ENCODE measurements at places on chromosomes 5 and 9.
A peak's percentile ranks its signal among the peaks of the same experiment; 100 is the strongest.

DNA sequence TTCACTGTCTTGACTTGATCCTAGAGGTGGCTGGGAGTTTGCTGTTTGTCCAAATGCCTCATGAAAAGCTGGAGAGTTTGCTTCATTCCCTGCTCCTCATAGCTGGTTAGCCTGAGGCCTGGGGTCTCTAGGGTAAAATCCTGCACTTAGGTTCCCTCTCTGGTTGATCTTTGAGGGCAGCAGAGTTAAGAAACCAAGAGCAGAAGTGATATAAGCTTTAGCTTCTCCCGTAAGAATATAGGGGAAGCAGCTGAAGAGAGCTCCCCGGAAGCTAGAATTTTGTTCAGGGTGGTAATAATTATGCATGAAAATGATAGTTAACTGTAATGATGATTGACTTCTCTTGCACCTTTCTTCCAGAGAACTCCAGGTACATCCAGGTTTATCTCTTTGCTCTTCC lies 1.4 kb downstream of the FAM53C start:
- no peak for DNase-seq

DNA sequence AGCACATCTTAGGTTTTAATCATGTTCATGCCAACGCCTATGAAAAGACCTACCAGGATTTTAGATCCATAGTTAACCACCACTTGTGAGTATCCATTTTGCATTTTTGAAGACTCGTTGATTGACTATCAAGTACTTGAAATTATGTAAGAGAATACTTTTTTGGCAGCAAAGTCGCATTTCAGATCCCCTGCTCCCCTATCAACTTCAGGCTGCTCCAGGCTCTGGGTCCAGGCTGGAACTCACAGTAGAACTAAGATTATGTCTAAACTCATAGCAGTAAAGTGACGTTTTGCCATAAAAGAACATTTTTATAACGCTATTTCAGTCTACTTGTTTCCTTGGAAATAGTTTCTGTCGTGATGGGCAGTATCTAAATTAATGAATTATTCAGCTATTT lies 267.7 kb downstream of the FANCC start:
- no peak for DNase-seq

DNA sequence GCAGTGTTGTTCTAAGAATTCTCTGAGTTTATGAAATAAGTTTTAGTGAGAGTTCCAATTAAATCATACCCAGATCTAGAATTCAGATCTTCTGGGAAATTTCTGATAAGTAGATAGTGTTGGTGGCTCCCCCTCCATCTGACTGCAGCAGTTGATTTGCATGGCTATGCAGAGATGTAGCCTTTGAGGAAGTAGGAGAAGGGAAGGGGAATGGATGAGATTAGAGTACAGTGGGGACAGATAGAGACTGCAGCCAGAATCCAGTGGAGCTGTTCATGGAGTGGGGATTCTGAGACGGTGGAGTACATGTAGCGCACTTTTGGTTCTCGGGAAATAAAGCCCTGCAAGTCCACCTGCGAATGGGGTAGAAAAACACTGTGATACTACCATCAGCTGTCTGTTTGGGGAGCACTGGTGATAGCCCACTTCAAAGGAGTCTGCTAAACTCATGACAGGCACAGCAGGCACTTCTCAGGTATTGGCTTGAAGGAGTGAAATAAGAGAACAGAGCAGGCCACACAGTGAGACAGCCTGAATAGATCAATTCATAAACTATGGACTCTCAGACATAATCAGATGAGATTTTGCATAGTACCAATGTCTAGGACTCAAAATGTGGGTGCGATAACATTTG lies 96.8 kb downstream of the ALDH1A1 start:
- no peak for DNase-seq

DNA sequence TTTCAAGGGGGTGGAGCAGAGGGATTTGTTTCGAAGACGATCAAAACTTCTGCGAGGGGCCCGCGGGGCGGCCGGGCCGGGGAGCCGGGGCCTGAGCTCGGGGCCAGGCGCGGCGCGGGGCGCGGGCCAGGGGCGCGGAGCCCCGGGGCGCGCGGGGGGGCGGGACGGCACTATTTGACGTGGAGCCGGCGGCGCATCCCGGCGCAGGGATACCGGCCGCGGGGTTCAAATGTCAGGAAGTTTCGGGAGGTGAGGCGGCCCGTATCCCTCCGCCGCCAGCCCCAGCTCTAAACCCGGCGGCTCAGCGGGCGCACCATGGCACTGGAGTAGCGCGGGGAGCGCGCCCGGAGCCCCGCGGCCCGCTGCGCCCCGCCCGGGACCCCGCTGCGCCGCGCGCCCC lies at the start of gene LMX1B:
Gene LMX1B, plus strand, starts transcription at position 278 of the 400 bp plus-strand sequence. CDS start 522 bp downstream, outside the sequence.
- no peak for DNase-seq

DNA sequence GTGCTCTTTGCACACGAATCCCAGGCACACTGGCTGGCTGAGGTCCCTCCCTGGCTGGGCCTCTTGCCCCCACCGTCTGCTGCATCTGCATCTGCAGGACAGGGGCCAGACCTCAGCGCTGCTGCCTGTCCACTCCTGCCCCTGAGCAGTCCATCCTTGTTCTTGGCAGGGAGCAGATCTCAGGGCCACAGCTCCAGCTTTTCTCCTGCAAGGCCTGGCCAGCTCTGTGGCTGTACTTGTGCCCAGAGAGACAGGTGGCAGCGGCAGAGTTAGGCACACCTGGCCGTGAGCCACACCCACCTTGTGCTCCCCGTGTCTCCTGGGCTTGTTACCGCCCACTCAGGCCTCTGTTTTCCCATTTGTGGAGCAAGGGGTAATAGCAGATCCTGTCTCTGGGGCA lies 13.9 kb downstream of the NEK6 start:
- DNase-seq, result no peak

- DNase-seq, result no peak
Measured at GRCh38 chr5:100654895-100655294, 119.7 kb downstream of the FAM174A start.

DNA sequence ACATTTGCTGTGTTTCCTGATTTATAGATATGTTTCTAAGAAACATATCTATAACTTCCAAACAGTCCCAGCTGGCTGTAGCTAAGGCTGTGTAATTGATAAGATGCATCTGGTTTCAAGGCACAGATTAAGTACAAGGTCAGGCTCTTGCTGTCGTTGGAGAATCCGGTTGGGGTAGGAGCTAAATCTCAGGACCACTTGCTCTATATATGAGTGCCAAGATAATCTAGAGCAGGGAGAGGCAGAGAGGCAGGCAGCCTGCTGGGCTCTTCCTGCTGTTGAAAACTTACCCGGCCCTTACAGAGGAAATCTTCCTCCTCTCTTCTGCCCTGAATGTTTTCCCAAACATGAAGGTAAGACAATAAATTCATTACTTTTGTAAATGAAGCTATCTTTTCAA lies at the start of gene C7:
Gene C7, plus strand, starts transcription at position 234 of the 400 bp plus-strand sequence. Its CDS starts 114 bp downstream, at position 348.
- DNase-seq, result no peak

GRCh38 chr5:107796797-107797196 lies 126.1 kb upstream of the EFNA5 start:
- DNase-seq, result no peak

GRCh38 chr5:57715296-57715695 lies 232.7 kb upstream of the ACTBL2 start:
- no peak for DNase-seq

DNA sequence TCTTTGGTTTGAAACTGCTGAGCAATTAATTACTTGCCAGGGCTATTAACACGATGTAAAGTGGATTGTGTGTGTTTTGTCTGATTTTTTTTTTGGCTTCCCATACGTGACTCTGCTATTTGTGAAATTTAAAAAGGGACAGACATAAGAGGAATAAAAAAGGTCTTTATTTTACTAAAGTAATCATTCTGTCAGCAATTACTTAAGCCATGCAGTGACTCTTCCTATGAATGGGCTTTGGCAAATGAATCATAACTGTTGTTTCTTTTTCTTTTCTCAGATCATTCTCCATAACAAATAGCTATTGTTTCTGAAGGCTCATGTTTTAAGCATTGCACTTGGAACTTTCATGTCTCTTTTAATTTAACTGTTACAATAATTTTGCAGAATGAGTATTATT lies 461.3 kb upstream of the RORB start:
- no peak for DNase-seq

DNA sequence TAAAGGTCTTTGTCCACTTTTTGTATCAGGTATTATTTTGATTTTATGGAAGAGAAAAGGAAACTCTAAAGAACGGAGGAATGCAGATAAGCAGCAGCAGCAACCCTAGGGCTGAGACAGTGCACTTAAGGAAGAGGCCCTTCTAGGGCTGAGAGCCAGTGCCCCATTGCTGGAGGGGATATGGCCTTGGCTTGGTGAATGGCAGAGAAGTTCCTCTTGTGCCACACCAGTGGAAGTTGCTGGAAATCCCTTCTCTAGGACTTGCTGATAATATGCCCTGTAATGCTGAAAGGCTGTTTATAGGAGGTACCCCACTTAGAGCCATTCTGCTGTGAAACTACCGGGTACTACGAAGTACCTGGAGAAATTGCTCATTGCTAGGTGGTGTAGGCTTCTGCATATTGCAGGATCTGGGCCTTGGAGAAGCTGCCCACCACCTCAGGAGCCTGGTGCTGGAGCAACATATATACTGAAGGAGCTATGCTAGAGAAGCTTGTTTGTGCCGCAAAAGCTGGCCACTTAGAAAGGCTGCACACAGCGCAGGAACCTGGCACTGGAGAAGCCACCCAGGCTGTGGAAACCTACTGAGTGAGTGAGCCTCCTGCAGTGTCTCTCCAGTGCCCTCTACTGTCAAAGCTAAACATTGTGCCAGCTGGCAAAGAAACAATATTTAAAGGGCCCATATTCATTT lies 9.6 kb upstream of the UBTD2 start:
- no peak for DNase-seq

GRCh38 chr5:145536133-145536532 lies 299.0 kb downstream of the PRELID2 start:
- DNase-seq, result no peak

GRCh38 chr9:38652486-38652885 lies 32.1 kb upstream of the ANKRD18A start:
- no peak for DNase-seq

DNA sequence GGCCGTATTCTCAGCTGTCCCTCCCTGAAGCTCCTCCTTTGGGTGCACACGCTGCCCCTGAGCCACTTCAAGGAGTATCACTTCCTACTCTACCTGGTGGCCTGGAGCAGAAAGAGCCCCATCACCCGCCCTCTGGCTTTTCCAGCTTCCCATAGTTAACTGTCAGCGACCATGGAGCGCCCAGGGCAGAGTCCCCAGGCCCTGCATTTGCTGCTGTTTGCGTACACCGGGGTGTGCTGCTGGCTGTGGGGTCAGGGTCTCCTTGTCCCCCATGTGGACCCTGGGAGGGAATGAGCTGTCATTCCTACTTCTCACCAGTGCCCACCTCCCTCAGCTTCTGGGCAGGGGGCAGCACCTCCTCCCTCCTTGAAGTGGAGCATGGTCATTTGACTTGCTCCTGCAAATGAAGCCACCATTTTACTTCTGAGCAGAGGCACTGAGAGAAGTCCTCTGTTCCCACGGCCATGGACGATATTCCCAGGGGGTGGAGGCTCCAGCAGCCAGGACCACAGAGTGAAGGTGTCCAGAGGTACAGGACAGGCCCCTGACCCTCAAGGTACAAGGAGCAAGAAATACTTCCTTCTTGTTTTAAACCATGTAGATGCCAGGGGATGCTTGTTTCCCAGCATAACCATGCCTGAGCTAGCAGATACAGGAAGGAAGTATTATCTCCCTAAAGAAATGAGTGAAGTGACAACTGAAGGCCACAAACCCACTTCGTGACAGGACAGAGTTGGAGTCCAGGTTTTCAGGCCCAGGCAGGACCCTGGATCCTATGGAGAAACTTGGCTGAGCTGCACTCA lies 40.6 kb upstream of the COL5A1 start:
- DNase-seq, result no peak

DNA sequence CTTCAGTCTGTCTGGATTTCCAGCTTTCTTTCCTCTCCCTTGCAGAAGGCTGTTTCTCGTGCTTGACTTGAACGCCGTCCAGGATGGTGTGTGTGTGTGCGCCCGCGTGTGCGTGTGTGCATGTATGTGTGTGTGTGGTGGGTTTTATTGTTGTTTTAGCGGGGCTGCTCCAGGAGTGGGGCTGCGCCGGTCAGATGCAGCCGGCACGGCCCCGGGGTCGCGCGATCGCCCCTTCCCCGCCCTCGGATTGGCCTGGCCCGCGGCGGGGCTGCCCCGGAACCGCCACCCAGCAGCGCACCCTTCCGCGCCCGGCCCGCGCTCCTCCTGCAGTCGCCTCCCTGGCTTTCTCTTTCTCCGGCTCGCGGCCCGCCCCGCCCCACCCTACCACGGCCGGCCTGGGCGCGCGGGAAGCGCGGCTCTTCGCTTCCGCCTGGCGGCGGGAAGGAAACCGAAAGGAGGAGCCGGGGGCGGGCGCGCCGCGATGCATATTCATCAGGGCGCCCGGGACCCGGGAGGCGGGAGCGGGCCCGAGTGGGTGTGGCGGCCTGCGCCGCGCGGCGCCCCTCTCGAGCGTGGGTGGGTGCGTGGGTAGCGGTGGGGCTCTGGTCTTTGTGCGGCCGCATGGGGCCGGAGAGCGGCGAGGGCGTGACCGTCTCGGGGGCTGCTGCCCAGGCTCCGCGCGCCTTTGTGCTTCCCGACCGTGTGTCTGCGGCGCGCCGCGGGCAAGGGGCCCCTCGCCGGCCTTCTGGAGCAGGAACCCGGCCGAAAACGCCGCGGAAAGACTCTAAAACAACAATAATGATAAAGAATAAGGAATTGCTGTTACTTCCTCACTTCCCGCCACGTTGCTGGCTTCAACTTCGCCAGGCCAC lies 8.5 kb upstream of the NFIB start:
- no peak for DNase-seq

GRCh38 chr9:127589955-127590370 lies 22.1 kb upstream of the STXBP1 start:
- peak; percentile 57 for DNase-seq

- DNase-seq, result no peak
Measured at GRCh38 chr9:123447934-123448646, 92.1 kb downstream of the CRB2 start.

DNA sequence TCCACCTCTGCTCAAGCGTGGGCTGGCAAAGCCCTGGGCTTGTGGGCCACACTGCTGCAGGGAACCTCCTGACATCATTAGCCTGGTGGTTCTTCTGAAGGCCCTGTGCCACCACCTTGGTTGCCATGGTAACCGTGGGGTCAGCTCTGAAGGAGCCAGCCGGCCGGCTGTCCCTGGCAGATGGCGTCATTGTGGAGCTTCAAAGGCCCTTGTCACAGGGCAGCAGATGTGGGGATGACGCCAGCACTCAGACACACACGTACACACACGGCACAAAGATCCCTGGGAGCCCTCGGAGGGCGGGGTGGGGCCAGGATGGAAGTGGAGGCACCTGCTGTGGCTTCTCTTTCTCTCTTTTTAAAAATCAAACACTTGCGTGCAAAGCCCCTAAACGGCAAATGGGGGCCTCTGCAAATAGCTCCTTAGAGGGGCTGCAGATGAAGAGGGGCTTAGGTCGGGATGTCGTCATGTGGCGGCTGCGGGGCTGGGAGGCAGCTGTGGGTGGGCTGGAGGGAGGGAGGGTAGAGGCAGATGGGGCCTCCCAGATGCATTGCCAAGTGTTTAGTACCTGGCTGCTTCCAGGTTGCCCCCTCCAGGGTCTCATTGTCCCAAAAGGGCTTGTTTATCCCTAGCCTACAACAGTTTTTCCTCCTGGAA lies 19.5 kb upstream of the RPL26L1 start:
- no peak for DNase-seq

DNA sequence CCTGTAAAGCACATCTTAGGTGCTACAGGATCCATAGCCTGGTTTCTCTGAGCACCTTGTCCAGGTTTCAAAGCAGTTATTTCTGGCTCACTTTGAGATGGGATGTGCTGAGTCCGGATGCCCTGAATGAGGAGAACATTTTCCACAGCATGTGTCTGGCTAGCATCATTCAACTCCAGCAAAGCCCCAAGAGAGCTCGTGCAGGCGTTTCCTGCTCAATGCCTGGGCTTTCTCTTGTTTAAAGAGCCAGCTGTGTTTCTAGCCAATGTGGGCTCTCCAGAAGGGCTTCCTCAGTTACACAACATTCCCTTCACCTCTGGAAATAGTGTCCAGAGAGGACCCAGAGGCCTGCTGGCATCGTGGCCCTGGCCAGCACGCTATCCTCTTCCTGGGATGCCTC lies 411.7 kb downstream of the DMAC1 start:
- no peak for DNase-seq
